ENCODE measurements at places on chromosomes 1 and 21. TPM values are rescaled to one million over a fixed set of nuclear protein-coding genes. Genes with fewer than 3 reads are reported as not detected.

The CFHR2 gene
- not detected for total RNA-seq

The CR1L gene
- total RNA-seq, result not detected

DNA sequence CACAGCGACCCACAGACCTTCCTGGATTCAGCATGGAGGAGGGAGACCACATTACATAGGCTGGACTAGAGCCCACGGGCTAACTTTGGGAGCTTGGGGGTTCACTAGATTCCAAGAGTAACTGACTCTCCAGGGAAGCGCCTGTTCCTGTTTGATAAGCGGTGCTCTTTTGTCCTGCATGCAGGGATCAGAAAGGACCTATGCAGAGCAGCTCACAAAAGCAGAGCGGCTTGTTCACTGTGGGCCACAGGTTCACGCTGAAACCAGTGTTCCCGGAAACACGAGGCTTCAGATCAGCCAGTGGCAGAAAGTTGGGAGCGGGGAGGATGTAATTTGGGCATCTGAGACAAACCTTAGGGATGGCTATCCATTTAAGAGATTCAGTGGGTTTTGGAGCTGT is 403.9 kb downstream of the PCP4 start:
- no peak for DNase-seq

DNA sequence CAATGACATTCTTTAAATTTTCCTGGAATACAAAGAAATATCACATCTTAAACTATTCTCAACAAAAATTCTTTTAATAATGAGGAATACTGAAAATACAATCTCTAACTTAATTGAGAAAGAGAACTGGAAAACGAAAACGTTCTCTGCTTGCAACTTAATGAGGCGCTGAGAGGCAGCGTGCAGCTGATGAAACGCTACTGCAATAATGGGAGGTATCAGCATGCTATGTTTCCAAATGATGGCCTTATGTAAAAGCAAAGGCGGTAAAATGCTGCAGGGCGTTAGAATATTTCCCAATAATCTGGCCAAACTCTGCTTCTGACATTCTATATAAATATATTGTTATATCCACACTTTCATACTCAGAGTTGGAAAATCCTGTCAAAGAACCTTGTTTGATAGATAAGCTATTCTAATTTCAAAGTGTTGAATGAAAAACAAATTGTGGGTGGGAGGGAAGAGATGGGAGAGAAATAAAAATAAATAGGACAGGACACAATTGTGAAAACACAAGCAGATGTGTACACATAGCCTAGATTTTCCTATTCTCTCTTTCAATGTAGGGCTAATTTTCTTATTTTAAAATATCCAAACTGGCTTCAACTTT is 70.9 kb downstream of the APP start:
- DNase-seq, result no peak

The TRIM45 gene
- total RNA-seq, result 4.2 TPM

DNA sequence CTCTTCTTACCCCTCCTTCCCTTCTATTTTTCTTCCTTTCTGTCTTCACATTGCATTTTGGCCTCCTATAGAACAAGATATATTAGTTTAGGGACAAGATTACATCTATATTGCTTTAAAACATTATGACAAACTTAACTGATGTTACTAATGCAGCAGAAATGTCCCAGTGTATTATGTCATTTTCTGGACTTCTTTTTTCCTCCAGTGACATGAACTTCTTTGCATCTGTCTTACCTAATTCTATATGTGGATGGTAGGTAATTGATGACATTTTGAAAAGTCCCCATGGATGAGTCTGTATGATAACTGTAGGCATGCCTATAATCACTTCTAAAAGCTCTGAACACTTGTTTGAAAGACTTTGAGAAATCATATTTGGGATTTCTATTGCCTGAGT is 89.5 kb downstream of the FNBP1L start:
- no peak for DNase-seq

- DNase-seq, result no peak
Observed at GRCh38 chr1:205545001-205545919, 40.8 kb downstream of the CDK18 start.

DNA sequence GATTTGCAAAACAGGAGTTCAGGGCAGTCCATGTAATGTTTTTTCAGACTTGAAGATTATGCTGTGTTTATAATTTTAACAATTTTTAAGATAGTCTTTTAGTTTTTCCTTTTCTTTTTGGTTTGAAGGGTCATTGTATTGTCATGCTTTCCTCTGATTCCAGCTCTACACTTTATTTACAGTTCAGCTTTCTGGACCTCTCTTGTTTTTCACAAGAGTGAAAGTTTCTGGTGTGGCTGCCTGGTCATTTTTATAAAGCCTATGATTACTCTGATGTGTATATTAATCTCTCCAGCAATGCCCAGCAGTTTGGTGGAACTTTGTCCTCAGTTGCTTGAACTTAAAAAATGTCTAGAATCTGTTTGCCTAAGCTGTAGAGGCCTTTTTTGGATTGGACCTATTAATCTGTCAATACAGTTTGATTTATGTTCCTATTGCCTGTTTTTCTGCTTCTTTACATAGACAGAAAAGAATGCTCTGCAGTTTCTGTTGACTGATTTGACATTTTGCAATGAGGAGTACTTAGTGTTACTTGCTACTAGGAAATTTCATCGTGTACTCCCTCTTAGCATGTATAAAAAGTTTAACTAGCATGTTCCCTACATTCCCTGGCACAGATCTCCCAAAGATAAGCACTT is 52.2 kb downstream of the XCL2 start:
- no peak for DNase-seq

DNA sequence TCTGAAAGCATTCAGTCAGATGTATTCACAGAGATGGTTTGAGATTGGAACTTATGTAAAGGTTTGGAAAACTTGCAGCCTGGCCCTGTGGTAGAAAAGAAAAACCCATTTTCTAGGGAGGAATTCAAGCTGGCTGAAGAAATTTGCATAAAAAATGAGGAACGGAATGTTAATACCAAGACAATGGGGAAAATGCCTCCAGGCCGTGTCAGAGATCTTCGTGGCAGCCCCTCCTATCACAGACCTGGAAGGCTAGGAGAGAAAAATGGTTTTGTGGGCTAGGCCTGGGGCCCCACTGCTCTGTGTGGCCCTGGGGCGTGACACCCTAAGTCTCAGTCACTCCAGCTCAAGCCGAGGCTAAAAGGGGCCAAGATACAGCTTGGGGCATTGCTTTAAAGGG is 26.7 kb downstream of the NME7 start:
- peak; percentile 18 for DNase-seq

DNA sequence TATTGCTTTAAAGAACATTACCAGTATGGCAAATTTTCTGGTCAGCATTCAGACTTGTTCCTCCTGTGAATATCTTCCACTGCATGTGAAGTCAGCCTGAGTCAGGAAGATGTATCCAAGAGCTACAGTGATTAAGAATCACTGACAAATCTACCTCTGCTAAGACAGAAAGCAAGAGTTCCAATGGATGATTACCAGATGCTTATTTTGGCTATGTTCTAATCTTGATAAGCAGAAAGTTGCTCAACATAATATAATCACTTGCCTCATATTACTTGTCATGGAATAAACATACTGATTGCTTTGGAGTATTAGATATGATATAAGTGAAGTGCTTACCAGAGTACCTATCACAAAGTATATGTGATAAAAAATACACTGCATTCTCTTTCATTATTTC is 738.1 kb downstream of the ADGRL2 start:
- peak; percentile 31 for DNase-seq
